ENCODE measurements at places on chromosomes 5 and 9. TPM values are rescaled to one million over a fixed set of nuclear protein-coding genes. Genes with fewer than 3 reads are reported as not detected.

GRCh38 chr9:131310833-131311554 lies 21.5 kb downstream of the PLPP7 start:
- no peak overlapping the region for H3K4me3 ChIP-seq
- no peaks in the 10 kb centered on the region for H3K27me3 ChIP-seq
- no peak overlapping the region for H3K27ac ChIP-seq
- no peaks in the 10 kb centered on the region for H3K36me3 ChIP-seq

FBLL1 gene
- 3.3 TPM for total RNA-seq

DNA sequence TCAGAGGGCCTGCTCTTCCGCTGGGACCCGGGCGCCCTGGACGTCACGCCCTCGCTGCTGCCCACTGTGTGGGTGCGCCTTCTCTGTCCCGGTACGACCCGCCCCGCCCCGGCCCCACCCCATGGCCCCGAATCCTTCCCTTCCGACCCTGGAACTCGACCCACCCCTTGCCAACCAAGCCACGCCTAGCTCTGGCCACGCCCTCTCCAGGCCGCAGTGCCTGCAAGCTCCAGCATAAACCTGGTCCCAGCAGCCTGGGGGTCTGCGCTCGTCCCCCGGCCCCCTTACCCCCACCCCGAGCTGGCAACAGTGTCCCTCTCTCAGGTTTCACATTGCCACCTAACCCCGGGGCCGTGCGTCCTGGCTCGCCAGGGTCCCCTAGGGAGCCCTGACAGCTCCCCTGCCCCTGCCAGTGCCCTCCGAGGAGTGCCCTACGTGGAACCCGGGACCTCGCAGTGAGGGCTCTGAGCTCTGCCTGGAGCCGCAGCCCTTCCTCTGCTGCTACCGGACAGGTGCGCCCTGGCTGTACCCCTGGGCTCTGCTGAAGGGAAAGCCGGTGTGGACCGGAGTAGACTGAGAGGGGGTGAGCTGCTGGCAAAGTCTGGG lies 3.4 kb downstream of the ADGRD2 start:
- H3K27ac ChIP-seq = no peak overlapping the region
- H3K4me1 ChIP-seq = peaks cover 8% of the 10 kb centered on the region
- H3K4me3 ChIP-seq = no peak overlapping the region

DNA sequence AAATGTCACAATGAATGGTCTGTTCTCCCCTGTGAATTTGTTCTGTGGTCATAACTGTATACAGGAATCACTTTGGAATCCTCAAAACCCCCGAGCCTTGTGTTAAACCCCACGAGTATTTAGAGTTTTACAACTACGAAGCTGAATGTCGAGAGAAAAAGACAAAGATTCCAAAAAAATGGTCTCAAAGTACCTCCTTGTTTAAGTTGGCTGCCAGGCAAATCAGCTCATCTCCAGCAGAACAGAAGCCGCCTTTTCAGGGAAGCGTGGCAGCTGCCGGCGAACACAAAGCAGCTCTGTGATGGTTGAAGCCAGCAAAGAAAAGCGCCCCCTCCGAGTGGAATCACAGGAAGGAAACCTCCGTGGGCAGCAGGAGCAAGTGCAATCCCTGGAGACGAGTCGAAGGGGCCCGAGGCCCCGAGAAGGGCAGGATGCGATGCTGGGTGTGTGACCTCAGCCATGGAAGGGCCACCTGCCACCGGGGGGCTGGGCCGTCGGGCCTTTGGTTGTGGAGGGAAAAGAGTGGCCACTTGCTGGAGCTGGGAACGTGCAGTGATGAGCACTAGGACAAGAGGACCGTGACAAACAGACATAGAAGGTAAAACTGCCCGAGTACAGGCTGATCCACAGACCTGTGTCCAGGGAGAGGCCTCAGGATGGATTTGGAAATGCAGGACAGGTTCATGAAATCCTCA lies 706.4 kb downstream of the SEMA5A start:
- H3K4me3 ChIP-seq = no peak overlapping the region
- no peak for DNase-seq
- H3K27me3 ChIP-seq = peaks cover 11% of the 10 kb centered on the region
- H3K36me3 ChIP-seq = no peaks in the 10 kb centered on the region
- no peaks in the 10 kb centered on the region for H3K4me1 ChIP-seq

EMB gene
- total RNA-seq = 26.8 TPM

PANK3 gene
- 82.6 TPM for total RNA-seq

GRCh38 chr9:124118894-124119293 lies 107.3 kb downstream of the LHX2 start:
- no peaks in the 10 kb centered on the region for H3K36me3 ChIP-seq
- no peak overlapping the region for H3K27ac ChIP-seq
- H3K27me3 ChIP-seq = peaks cover 18% of the 10 kb centered on the region

DNA sequence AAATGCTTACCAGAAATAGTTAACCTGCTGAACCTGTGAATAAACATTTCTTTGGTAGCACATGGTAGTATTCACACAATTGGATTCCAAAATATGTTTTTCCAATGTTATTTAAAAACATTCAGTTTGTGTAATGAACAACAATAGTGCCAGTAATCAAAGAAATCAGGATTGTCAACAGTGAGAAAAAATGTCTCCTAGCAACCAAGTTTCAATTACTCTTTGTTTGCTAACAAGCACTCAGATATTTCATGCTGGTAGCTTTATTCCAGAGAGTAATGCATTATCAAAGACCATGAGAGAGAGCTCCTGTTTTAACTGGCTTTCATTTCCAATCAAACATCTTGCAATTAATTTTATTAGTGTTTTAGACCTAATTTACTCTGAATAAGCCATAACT lies 768.1 kb upstream of the GRAMD2B start:
- H3K4me3 ChIP-seq = no peak overlapping the region
- no peaks in the 10 kb centered on the region for H3K27me3 ChIP-seq
- no peak overlapping the region for H3K27ac ChIP-seq
- H3K36me3 ChIP-seq = no peaks in the 10 kb centered on the region
- DNase-seq = no peak

DNA sequence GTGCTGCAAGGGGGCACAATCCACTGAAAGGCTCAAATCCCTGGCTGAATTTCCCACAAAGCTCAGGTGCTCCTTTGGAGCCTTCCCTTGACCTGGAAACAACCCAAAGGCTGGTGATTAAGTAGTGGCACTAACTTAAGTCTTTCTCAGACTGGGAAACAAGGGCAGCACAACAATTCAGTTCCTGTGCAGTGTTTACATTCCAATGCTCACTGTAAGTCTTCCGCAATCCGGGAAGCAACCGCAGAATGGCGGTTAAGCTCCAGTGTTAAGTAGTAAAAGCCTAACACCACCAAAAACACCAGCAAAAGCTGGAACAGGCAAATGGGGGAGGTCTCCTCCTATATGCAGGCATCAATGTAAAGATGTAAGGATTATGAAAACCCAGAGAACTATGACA lies 117.2 kb downstream of the TRPM3 start:
- no peaks in the 10 kb centered on the region for H3K4me1 ChIP-seq
- H3K4me3 ChIP-seq = no peak overlapping the region
- no peak for DNase-seq
- no peaks in the 10 kb centered on the region for H3K27me3 ChIP-seq
- H3K36me3 ChIP-seq = no peaks in the 10 kb centered on the region

DNA sequence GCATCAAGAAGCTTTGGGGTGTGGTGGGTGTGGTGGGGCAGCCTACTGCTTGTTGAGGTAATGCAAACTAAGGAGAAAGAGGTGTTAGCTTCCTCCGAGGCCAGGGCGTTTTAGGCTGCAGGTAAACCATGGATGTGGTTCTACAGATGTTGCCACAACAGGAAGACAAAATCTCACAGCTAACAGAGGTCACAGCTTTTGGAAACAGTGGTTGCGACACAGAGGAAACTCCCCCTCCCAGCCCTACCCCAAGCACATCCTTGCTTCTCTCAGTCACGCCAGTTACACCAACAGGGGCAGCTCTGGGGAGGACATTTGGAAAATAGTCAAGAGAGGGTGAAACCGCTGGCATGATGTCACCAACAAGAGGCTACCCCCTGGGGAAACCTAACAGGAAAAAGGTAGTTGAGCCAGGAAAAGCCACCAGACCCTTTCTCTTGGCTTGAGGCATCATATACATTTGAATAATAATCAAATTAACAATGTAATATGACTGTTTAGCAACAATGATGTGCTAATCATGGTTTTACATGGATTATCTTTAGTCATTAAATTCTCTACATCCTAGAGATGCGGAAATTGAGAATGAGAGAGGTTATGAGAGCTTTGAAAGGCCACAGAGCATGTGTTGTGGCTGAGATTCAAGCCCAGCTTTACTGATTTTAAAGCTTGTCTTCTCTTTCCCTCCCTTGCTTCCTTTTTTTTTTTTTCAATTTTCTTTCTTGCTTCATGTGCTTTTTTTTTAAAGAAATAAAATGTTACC lies 82.2 kb upstream of the IL12B start:
- no peak overlapping the region for H3K4me3 ChIP-seq
- no peak for DNase-seq
- H3K27ac ChIP-seq = no peak overlapping the region
- H3K27me3 ChIP-seq = no peaks in the 10 kb centered on the region

FAM13B gene
- total RNA-seq = 39.6 TPM

DNA sequence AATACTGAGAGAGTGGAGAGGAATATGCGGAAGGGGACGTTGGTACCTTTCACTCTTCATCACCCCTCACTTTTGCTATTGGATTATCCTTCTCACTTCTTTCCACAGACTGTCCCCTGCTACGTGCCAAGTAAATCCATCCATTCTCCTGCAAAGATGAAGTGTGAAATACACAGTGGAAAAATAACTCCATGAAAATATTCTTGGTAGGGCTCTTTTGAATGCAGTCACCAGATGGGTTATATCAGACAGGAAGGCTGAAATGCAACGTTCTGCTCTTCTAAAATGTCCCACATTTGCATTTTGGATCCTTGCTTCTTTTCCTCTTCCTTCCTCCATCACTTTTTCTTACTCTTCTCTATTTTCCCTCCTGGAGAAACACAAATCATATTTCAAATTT lies 510.3 kb upstream of the CLINT1 start:
- no peak for DNase-seq
- no peak overlapping the region for H3K27ac ChIP-seq
- no peaks in the 10 kb centered on the region for H3K27me3 ChIP-seq
- H3K4me3 ChIP-seq = no peak overlapping the region
- no peaks in the 10 kb centered on the region for H3K36me3 ChIP-seq
- H3K4me1 ChIP-seq = no peaks in the 10 kb centered on the region

PDE6A gene
- total RNA-seq = not detected

DNA sequence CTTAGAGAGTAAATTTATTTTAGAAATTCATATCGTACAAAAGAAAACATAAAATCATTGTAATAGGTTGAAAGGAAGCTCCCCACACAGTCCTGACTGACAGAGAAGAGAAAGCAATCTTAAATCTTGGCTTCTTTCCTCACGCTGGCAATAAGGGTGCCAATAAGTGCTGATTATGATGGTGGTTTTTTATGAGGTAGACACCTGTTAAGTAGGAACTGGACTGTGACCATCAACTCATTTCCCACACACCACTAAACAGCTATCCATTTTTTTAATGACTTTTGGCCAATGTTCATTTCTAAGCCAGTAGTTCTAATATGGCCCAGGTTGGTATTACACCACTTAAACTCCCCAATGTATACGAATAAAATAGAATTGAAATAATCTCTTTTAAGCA lies 893.5 kb upstream of the NUDT12 start:
- H3K4me3 ChIP-seq = no peak overlapping the region
- H3K36me3 ChIP-seq = no peaks in the 10 kb centered on the region
- no peaks in the 10 kb centered on the region for H3K4me1 ChIP-seq
- no peak overlapping the region for H3K27ac ChIP-seq
- no peaks in the 10 kb centered on the region for H3K27me3 ChIP-seq

HAVCR2 gene
- 0.10 TPM for total RNA-seq

F2RL2 gene
- total RNA-seq = 0.29 TPM

GRCh38 chr5:17727098-17727497 lies 92.8 kb downstream of the TAF11L14 start:
- H3K4me1 ChIP-seq = no peaks in the 10 kb centered on the region
- no peaks in the 10 kb centered on the region for H3K36me3 ChIP-seq
- no peaks in the 10 kb centered on the region for H3K27me3 ChIP-seq
- no peak for DNase-seq
- no peak overlapping the region for H3K4me3 ChIP-seq

C5orf52 gene
- not detected for total RNA-seq

DNA sequence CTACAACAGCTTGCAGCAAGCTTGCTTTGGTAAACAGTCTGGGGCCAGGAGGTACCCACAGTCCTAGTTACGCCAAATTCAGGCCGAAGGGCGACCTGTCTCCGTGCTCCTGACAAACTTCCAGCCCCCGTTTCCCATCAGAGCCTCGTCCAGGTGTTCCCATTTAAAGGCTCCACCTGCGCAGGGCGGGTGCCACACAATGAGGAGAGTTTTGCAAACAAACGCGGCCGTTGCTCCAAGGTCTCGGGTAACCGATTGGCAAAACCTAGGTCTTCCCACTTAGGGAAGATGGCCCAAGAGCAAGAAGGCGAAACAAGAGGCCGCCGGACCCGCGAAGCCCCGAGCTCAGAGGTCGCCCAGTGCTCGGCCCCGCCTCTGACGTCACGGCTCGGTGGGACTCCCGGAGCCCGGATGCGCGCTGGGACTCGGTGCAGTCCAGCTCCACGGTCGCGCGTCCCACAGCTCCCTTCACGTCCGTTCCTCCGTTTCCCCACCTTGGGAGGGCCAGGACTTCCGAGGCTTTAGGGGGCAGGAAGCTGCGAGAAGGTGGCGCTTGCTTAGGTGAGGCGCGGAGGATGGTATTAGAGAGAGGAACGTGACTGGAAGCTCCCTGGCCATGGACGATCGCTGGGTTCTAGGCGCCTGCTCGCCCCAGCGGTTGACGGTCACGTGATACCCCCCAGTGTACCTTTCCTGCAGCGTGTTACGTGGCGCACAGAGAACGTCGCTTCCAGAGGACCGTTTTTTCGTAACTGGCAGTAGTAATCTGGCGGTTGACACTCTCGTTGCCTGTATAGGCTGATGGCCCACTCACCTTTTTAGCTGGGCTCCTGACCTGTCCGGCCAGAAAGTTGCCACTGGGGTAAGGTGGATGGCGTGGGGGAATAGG lies 41.8 kb upstream of the KDM4C start:
- H3K27ac ChIP-seq = peak overlapping the region; percentile 50
- no peaks in the 10 kb centered on the region for H3K27me3 ChIP-seq
- H3K4me1 ChIP-seq = no peaks in the 10 kb centered on the region
- no peak for DNase-seq
- H3K36me3 ChIP-seq = no peaks in the 10 kb centered on the region

GRCh38 chr9:20219437-20219836 lies 402.9 kb downstream of the MLLT3 start:
- no peak for DNase-seq
- H3K4me3 ChIP-seq = no peak overlapping the region
- no peaks in the 10 kb centered on the region for H3K4me1 ChIP-seq

DNA sequence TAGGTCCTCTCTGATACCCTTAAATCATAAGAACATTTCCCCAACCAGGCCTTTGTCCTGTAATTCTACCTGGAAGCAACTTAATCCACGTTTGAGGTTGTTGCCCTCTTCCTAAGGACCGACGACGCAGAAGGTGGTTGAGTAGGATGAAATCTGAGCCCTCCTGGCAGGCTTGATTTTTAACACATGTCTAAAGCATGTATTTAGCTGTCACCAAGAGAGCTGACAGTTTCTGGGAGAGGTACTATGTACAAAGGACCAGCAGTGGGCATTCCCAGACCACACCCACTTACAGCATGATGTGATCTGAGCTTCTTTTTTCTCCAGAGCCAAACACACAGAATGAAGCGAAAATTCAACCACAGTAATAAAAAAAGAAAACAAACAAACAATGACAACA lies 260.9 kb downstream of the SH3GL2 start:
- H3K27ac ChIP-seq = no peak overlapping the region
- no peak for DNase-seq
- no peak overlapping the region for H3K4me3 ChIP-seq
- peaks cover 6% of the 10 kb centered on the region for H3K36me3 ChIP-seq
- H3K27me3 ChIP-seq = no peaks in the 10 kb centered on the region

All from type B pancreatic cell (in vitro differentiated cells).